ENCODE measurements at places on chromosomes 4 and X. TPM values are rescaled to one million over a fixed set of nuclear protein-coding genes. Genes with fewer than 3 reads are reported as not detected.

DNA sequence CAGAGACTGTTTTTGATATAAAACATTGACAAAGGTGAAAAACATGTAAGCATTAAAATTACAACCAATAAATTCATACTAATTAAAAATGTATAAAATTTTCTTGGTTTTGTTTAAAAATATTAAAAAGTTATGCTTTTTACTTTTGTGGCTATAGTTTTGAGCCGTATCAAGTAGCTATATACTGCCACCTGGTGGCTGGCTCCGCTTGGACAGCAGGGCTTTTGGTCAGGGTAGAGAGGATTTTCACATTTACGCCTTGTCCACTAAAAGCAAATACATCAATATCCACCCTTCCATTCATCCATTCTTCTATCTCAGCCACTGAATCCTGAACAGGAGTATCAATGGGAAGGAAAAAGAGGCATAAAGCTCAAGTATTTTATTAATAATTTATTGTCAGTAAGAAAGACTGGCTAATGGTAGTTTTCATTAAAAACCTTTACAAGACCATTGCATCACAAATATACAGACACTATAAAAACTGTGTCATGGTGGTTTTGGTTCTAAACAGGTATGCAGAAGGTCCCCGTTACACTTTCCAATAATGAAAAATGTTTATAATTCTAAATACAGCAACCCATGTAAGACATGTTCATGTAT lies 32.1 kb upstream of the MTNR1A start:
- DNase-seq, result peak; percentile 59

GUCY1B1 gene
- 2.7 TPM for polyA plus RNA-seq

XG gene
- polyA plus RNA-seq, result 0.46 TPM

DNA sequence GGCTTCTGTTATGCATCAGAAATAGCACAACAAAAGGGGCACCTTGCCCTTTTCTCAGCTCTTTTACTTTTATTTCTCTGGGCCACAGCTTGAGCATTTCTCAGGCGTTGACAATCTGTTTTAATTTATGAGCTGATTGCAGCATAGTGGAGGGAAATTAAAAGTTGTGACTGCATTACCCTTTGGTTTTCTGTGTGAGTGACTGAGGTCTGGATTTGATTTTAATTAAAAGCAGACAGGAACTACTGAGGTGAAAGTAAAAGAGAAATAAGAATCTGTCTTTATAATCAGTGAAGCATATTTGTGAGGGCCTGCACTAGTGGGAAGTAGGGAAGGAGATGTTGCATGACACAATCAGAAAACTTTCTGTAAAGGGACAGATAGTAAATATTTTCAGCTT lies 43.4 kb upstream of the GEMIN8 start:
- no peak for DNase-seq

PAGE1 gene
- not detected for polyA plus RNA-seq

DNA sequence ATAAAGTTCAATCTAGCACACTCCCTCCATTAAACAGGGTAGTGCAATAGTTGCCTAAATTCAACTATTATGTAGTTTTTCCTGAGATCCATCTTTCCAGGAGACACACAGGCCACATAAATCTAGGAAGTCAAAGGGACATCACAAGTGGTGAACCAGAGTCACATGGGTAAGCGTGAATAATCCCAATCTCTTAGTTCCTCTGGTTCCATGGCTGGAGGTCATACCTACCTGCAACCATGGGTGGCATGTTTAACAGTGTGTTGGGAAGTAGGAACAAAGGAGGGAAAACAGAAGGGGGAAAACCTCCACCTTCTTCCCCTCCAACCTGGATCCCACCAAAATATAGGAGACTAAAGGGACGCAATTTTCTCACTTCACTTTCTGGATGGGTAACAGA lies 2651.6 kb downstream of the ARAP2 start:
- DNase-seq, result no peak

DNA sequence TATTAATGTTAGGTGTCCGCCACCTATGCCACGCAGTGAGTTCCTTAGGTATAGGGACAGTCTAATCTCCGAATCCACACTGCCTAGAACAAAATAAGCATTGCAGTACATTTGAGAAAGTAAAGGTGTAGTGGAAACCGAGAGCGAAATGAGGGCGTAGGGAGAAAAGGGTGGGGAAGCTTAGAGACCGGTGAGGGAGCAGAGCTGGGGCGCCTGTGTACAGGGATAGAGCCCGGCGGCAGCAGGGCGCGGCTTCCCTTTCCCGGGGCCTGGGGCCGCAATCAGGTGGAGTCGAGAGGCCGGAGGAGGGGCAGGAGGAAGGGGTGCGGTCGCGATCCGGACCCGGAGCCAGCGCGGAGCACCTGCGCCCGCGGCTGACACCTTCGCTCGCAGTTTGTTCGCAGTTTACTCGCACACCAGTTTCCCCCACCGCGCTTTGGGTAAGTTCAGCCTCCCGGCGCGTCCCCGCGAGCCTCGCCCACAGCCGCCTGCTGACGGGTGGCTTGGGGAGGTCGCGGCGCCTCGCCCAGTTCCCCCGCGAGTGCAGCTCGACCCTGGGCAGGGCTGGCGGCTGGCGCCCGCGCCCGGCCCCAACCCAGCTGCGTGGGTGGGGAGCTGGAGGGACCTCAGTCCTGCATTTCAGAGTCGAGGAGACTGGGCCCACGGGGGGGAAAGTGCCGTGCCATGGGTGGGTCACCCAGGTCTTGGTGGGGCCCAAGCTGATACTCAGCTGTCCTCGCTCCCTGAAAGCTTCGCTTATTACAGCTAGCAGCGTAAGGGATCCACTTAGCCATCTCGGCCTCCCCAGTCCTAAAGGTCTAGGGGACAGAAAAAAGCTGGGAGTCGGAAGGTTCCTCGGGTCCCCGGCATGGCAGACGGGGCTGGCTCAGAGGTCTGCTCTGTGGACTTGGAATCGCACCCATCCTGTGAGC lies at the start of gene ANXA3:
Gene ANXA3 (plus strand): TSS at position 351 of the 932 bp plus-strand sequence. CDS start 2,704 bp downstream, outside the sequence.
- peak; percentile 65 for DNase-seq

Data from psoas muscle (tissue), 8 donors.